Right atrium auricular region (tissue), 2 donors: ENCODE measurements at places on chromosomes 12 and 14. TPM values are rescaled to one million over a fixed set of nuclear protein-coding genes. Genes with fewer than 3 reads are reported as not detected.

Gene TTLL5
- 15.3 TPM for total RNA-seq

Gene CEBPE
- not detected for total RNA-seq

DNA sequence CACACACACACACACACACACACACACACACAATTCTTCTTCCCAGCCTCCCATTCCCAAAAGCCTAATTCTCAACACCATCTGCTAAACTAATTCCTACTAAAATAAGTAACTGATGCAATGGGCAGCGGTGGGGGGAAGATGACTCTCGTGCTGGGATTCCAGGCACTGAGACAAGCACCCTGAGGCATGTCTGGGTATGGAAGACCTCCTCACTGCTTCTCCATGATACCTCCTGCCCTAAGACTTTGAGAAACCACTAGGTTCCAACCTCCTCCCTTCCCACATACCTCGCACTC lies 789 bp upstream of the VWF start:
- no peak overlapping the region for H3K4me3 ChIP-seq
- no peak for DNase-seq
- H3K4me1 ChIP-seq = no peaks in the 10 kb centered on the region

GRCh38 chr14:71956920-71957563 lies 24.8 kb downstream of the RGS6 start:
- no peak for DNase-seq
- H3K27me3 ChIP-seq = no peaks in the 10 kb centered on the region
- H3K27ac ChIP-seq = peak overlapping the region; percentile 17
- H3K4me1 ChIP-seq = no peaks in the 10 kb centered on the region
- no peak overlapping the region for H3K4me3 ChIP-seq

GRCh38 chr12:103855036-103855712 lies 14.1 kb upstream of the NT5DC3 start:
- H3K27me3 ChIP-seq = no peaks in the 10 kb centered on the region
- no peaks in the 10 kb centered on the region for H3K36me3 ChIP-seq
- no peak for DNase-seq
- no peak overlapping the region for H3K27ac ChIP-seq
- no peaks in the 10 kb centered on the region for H3K4me1 ChIP-seq

GRCh38 chr12:81874166-81874565 lies 115.0 kb upstream of the PPFIA2 start:
- H3K36me3 ChIP-seq = no peaks in the 10 kb centered on the region
- no peaks in the 10 kb centered on the region for H3K27me3 ChIP-seq
- no peak overlapping the region for H3K27ac ChIP-seq
- no peak overlapping the region for H3K4me3 ChIP-seq

GRCh38 chr14:57686304-57686703 lies 179.6 kb downstream of the SLC35F4 start:
- no peaks in the 10 kb centered on the region for H3K4me1 ChIP-seq
- no peaks in the 10 kb centered on the region for H3K27me3 ChIP-seq
- H3K27ac ChIP-seq = no peak overlapping the region
- no peak for DNase-seq

DNA sequence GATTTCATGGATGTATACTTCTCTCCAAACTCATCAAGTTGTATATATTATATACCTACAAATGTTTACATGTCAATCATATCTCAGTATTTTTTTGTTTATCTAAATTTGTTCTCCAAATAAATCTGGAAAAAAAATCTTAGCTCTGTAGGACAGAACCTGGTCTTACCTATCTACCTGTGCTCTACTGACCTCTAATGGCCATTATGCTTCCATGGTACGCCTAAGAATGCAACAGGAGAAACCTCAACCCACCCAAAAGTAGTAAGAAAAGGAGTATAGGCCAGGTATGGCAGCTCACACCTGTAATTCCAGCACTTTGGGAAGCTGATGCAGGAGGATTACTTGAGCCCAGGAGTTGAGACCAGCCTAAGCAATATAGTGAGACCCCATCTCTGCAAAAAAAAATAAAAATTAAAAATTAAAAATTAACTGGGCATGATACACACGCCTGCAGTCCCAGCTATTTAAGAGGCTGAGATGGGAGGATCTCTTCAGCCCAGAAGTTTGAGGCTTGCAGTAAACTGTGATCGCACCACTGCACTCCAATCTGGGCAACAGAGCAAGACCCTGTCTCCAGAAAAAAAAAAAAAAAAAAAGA lies 8.7 kb downstream of the OR11H4 start:
- no peaks in the 10 kb centered on the region for H3K4me1 ChIP-seq
- no peak overlapping the region for H3K4me3 ChIP-seq
- no peaks in the 10 kb centered on the region for H3K27me3 ChIP-seq

- H3K4me3 ChIP-seq = no peak overlapping the region
- H3K27ac ChIP-seq = peak overlapping the region; percentile 22
- no peaks in the 10 kb centered on the region for H3K36me3 ChIP-seq
- no peaks in the 10 kb centered on the region for H3K27me3 ChIP-seq
- no peaks in the 10 kb centered on the region for H3K4me1 ChIP-seq
These were observed 48.9 kb upstream of the DLK1 start for GRCh38 chr14:100677554-100678468.

DNA sequence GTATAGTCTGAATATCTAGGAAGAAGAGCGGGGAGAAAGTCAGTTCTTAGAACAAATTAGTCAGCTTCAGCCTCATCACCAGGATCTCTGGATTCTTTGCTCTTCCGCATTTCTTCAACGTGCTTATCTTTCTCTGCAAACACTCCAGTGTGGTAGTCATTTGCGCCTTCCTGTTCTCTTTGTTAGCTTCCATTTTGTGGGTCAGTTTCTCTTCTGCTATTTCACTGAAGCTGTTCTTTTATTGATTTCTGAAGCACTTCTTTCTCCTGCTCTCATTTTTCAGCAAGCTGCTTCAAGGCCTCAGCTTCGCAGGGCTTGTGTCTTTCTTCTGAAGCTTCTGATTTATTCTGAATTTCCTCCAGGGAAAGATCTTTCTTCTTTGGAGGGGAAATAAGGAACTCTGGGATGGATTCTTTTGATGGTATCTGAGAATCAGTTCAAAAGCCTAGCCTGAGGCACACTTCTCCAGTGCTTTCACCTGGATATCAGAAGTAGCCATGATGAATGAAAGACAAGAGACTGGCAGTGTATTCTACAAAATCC lies 13.5 kb downstream of the AMN1 start:
- no peak for DNase-seq
- H3K36me3 ChIP-seq = no peaks in the 10 kb centered on the region
- H3K4me1 ChIP-seq = no peaks in the 10 kb centered on the region
- H3K27ac ChIP-seq = peak overlapping the region; percentile 54
- H3K27me3 ChIP-seq = no peaks in the 10 kb centered on the region
- H3K4me3 ChIP-seq = no peak overlapping the region

- peaks cover 2% of the 10 kb centered on the region for H3K36me3 ChIP-seq
- no peaks in the 10 kb centered on the region for H3K27me3 ChIP-seq
- H3K27ac ChIP-seq = no peak overlapping the region
- H3K4me3 ChIP-seq = no peak overlapping the region
- no peak for DNase-seq
These were observed 21.1 kb downstream of the TMED8 start for GRCh38 chr14:77355811-77356210.

DNA sequence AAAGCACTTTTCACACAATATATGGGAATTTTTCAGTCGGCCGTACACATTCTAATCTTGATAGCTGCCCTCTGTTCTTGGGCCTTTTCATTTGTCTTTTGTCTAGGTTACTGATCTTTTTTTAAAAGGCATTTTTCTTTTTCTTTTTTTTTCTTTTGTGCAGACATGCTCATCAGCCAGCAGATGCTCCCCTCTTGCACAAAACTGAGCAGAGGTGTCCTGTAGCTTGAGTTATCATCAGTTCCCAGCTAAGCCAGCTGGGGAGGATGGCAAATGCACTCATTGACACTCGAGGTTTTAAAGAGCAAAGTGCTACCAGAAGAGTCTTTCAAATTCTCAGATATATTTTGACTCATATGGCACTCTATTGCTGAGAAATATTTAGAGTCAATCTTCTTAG lies 913.9 kb upstream of the SEL1L start:
- H3K27me3 ChIP-seq = no peaks in the 10 kb centered on the region
- no peak overlapping the region for H3K27ac ChIP-seq
- DNase-seq = no peak
- no peaks in the 10 kb centered on the region for H3K36me3 ChIP-seq
- no peaks in the 10 kb centered on the region for H3K4me1 ChIP-seq
- no peak overlapping the region for H3K4me3 ChIP-seq
